Stimulated activated CD8-positive, alpha-beta memory T cell treated with anti-CD3 and anti-CD28 coated beads, Interleukin-2, amount 100 ng/mL, for 48 hours (primary cell): ENCODE measurements at places on chromosomes 4 and X.

DNA sequence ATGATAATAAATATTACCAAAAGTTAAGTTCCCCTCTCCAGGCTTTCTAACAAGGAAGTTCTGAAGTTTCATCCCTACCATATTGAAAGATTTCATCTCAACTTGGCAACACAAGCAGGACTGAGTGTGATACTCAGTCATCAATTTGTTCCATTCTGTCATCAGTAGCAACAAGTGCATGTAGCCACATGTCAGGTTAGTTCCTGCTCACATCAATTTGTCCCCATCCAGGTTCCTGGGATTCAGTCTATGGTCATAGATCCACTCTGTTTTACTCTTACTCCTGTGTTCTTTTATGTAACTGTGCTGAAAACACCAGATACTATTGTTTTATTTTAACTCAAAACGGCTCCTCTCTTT is 22.2 kb downstream of the SMPX start:
- DNase-seq: no peak

DNA sequence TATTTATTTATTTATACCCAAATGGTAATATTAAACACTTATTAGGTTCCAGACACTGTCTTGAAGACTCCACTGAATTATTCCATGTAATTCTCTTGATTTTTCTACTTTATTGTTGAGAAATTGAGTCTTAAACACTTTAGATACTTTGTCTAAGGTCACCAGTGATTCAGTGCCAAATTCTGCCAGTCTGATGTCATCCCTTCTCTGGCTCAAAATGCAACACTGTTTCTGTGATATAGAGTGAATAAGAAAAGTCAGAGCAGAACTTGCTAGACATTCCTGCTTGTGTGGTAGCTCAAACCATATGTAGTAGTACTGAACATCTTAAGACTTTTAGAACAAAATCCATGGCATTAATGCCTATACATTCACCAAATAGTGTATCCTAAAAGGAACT is 164.3 kb downstream of the GABRB1 start:
- no peak for DNase-seq

GRCh38 chr4:168183717-168184571 is 91.6 kb downstream of the ANXA10 start:
- DNase-seq: no peak

DNA sequence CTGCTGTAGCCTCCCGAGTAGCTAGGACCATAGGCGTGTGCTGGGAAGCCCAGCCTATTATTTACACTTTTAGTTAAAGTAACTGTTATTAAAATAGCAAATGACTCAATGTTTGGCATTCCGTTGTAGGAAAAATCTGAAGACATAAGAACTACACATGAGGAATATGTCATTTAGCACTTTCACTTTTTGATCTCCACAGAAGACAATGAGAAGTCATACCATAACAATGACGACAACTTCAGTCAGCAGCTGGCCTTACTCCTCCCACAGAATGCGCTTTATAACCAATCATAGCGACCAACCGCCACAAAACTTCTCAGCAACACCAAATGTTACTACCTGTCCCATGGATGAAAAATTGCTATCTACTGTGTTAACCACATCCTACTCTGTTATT is 6.7 kb downstream of the GPR34 start:
- no peak for DNase-seq

GRCh38 chrX:97065973-97066372 is 182.3 kb downstream of the RPA4 start:
- DNase-seq: no peak

GRCh38 chr4:64341711-64342110 is 67.5 kb downstream of the TECRL start:
- no peak for DNase-seq

DNA sequence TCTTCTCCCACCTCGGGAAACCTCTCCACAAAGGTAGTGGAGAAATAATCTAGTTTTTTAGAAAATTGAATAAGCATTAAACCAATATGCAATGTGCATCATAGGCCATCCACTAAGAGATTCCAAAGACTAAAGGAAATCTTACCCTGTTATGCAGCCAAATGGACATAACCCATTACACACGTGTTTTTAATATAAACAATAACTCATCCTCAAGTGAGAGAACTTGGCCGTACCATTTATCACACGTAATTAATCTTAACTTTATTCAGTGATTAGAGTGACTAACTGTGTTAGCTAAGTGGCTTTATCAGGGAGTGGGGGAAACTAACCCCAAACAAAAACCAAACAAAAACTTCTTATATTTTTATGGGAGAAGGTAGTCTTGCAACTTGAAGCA is 57.8 kb downstream of the AFM start:
- DNase-seq: no peak

DNA sequence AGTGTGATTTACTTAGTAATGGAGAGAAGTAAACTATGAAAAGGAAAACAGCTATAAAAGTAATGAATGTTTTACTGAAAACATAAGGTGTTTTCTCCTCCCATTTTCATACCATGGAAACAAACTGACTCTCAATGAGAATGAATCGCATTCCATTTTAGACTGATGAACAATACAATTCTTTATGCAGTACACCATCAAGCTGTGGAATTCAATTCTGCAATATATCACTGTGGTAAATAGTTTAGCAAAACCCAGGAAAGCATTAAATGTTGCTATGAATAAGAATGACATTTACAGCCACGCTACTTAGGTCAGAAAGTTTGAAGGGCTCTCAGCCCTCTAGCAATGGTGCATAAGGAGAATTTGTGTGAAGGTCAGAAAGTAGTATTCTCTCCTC is 7.4 kb downstream of the DCAF8L2 start:
- no peak for DNase-seq

DNA sequence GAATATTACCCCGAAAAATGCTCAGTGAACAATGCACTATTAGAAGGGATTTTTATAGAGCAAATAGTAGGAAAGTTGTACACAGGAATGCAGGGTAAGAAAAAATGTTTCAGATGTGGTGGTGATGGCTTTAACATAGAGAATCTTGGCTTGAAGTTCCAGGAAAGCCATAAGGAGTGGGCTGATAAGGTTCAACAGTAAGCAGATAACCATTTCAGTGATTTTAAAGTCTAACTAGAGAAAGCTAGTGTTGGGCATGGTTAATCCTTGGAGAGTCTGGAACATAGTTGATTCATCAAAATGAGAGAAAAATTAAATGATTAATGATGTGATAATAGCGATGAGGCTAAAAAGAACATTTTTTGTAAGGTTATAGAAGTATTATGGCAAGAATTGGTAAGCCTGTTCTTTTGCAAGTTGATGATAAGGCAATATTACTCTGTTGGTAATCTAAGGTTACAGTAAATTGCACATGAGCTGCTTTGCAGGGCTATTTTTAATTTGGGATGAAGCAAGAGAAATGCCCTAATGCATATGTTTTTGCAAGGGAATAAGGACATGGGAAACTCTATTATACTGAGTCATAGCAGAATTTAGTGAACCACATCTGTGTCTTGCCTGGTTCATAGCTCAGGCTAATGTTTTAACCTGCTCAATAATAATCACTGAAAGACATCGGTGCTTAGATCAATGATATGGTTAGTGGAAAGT is 44.3 kb downstream of the GALNTL6 start:
- DNase-seq: no peak

DNA sequence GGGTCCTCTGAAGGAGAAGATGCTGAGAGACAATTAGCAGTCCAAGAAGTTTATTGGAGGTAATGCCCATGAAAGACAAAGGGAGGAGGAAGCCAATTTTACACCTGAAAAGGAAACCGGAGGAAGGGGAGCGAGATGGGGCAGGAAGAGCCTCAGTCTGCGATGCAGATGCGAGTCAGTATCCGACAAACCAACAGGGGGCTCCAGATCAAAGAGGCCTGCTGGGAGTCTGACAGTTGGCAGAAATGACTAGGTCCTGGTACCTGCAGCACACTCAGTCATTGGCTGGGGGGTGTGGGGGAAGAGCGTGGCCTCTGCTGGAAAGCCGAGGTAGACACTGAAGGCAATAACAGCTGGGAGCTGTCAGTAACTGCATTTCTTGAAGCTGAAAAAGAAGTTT is 231.1 kb upstream of the CENPE start:
- DNase-seq: no peak

GRCh38 chrX:99469439-99469838 is 940.6 kb downstream of the PCDH19 start:
- DNase-seq: no peak

DNA sequence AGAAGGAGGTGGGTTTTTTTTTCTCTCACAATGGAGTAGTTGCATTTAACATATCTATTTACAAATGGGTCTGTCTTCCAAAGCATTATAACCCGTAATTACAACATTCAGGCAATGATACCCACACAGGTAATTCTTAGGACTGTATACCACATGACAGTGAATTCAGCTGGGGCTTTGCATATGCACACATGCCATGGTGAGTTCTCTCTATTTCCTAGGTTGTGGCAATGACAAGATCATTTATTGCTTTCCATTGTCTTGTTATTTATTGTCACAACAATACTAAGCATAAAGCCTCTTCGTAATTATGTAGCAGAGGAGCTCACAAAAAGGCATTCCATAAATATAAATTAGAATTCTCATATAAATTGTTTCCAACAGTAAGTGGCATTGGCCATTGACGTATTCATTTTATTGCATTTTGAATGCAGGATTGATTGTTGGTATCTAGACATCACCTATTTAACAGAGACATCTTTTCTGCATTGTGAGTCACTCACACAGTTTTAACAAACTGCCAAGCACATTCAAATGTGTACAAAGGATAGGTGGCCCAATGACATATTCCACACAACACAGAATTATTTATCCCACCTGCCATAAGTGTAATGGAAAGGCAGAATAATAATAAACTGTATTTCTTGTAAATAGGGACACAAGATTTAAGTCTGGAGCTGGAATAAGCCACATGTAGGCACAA is 390.7 kb upstream of the GALNT7 start:
- no peak for DNase-seq

- no peak for DNase-seq
These were observed 10.6 kb downstream of the MSN start for GRCh38 chrX:65677954-65678469.

- no peak for DNase-seq
These were observed 45.1 kb upstream of the TMEM33 start for GRCh38 chr4:41890085-41890484.

DNA sequence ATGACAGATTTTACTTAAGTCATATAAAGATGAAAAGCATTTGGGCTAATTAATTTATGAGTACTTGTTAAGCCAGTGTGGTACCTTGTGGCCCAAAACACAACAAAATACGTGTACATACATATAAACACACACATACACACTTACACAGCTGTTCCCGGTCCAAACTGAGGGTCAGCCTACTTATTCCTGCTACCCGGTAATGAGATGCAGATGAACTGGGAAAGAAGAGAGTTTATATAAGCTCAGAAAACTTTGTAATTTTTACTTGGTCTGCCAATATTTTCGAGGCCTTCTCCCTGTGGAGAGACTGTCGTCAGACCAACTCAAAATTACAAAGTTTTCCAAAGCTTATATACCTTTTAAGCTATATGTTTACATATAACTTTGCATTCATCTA is 25.8 kb upstream of the PBDC1 start:
- no peak for DNase-seq

DNA sequence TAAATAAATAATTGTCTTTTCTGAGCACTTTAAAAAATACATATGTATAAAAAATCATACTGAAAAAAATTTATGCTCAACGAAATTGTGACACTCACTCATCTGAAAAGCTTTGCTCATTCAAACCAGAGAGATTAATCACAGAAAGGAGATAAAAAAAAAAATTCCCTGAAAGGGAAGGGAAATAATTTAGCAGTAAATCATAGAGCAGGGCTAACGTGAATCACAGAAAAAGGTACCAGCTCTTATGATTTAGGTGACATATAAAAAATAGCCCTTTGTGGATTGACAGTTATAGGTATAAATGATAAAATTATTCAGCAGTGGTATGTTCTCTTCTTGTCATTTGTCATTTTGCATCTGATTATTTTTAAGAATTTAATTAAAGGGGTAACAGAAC is 552.7 kb upstream of the TENM3 start:
- DNase-seq: no peak

- no peak for DNase-seq
These were observed 312.2 kb downstream of the TMA16 start for GRCh38 chr4:163806653-163807052.

DNA sequence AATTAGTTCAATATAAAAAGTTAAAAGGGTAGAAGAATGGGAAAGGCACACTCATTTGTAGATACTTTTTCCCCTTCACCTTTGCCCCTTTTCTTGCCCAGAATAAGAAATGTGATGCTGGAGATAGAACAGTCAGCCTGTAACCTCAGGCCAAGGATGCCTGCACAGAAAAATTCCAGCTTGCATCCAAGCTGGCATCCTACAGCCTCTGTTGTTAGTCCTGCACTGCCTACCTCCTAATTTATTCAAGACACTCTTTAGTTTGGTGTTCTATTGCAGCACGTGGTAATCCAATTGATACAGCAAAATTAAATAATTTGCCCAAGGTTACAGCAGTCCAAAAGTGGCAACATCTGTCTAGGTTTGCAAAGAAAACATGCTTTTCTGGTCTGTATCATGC is 9.7 kb upstream of the USO1 start:
- no peak for DNase-seq

DNA sequence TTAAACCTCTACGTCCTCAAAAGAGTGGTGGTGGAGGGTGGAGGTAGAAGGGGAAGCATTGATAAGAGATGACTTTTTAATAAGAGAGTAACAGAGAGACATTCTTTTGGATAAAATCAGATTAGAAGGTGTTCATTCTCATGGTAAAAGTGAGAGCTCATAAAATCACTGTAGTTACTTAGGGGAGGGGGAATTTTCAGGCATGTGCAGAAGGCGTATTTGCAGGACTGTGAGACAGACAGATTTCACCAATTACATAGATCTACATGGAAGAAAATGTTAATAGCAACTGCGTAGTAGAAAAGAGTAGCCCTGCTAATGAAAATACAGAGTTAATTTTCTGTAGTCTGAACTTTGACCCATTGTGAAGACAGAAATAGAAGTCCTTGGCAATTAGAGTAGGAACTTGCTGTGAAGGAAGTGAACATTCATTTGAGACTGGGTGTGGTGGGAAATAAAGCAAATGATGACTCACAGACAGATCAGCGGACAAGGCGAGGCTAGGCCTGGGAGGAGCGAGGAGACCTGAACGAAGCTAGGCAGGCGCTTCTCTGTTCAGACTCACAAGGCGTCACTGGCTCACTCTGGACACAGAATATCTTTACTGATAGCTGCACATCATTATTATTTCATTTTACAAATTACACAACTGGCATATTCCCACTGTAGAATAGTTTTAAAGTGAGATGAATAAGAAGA is 57.2 kb upstream of the FAM9C start:
- DNase-seq: no peak
